Stimulated activated CD8-positive, alpha-beta memory T cell treated with anti-CD3 and anti-CD28 coated beads, Interleukin-4, amount 100 ng/mL, for 24 hours (primary cell): ENCODE measurements at places on chromosomes 16 and 17.

DNA sequence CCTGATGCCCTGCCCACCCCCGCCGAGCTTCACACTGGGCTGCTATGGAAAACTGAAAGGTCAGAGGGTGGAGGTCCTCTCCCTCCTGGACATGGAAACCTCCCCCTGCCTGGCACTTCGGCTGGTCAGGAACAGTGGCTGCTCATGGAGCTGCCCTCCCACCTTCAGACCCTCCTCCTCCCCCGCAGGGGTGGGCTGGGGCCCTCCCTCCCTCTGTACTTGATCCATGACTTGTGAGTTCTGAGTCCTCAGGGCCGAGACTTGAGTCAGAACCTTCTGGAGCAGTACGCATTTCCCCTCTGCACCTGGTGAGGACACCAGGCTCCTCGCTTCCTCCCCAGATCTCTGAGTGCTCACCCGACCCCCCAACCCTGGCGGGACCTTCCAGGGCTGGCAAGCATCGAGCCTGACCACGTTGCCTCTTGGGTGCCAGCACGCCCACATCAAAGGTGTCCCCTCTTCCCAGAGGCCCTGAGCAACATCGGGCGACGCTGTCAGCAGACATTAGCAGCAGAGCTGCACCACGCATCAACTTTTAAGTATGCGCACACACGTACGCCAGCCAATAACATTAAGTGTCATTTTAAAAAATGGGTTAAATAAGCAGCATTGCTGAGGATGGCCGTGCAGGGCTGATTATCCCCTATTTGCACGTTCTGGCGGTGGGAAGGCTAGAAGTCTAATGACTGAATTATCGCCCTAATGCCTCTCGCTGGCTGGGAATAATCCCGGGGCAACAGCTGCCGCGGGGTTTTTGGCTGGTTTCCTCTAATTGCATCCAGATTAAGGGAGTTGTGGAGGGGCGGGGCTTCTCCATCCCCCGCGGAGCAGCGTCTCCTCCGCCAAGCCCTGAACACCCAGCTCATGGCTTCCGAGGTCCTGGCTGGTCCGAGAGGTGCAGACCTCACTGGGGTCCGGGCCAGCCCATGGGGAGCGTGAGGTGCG is 98.0 kb downstream of the TBC1D16 start:
- no peak for DNase-seq

DNA sequence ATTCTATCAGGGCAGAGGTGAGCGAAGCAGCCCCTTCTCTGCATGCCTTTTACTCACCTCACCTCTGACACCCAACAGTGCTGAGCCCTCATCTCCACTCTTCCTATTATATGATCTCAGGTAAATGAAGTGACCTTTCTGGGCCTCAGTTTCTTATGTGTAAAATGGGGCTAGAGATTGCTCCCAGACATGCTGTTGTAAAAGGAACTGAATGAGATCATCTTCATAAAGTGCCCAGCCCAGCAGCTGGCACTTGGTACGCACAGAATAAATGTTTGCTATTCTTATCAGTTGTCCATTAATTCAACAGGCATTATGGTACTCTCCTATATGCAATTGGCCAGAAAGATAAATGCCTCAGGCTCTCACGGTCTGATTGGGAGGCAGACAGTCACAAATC is 4.5 kb upstream of the GALK1 start:
- DNase-seq, result no peak

DNA sequence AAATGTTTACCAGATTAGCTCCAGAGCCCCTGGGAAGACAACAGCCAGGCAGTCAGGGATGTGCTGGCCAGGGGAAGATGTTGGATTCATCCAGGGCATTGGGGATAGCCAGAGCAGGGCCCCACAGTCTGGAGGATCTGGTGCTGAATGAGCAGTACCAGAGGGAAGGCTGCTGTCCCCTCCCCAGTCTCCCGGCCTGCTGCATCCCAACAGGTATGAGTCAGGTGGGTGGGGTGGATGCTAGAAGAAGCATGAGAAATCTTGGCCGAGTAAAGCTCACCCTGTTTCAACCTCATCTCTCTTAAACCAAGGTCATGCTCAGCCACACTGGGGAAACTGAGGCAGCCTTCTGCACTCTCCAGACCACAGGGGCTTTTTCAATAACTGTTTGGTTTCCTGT is 71.9 kb upstream of the SEC14L1 start:
- no peak for DNase-seq

GRCh38 chr16:88896238-88897070 is 30.0 kb upstream of the PABPN1L start:
- DNase-seq, result no peak

GRCh38 chr16:84597931-84598351 is 19.9 kb downstream of the COTL1 start:
- no peak for DNase-seq

DNA sequence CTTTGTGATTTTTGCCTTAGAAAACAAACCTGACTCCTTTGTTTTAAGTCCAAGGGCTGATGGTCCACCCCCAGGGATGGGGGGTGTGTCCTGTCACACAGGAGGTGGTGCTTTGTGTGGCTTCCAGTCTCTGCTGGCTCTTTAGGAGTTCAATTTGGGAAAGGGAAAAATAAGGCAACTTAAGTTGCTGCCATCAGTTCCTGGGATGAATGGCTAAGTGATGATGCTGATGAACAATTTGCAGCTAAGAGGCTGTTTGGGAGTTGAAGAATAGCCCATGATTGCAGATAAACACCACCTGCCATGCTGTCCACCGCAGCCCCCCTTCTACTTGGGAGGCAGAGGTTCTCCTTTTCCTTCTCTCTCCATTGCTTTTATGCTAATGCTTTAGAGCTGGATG is 40.2 kb downstream of the ARL4D start:
- no peak for DNase-seq

DNA sequence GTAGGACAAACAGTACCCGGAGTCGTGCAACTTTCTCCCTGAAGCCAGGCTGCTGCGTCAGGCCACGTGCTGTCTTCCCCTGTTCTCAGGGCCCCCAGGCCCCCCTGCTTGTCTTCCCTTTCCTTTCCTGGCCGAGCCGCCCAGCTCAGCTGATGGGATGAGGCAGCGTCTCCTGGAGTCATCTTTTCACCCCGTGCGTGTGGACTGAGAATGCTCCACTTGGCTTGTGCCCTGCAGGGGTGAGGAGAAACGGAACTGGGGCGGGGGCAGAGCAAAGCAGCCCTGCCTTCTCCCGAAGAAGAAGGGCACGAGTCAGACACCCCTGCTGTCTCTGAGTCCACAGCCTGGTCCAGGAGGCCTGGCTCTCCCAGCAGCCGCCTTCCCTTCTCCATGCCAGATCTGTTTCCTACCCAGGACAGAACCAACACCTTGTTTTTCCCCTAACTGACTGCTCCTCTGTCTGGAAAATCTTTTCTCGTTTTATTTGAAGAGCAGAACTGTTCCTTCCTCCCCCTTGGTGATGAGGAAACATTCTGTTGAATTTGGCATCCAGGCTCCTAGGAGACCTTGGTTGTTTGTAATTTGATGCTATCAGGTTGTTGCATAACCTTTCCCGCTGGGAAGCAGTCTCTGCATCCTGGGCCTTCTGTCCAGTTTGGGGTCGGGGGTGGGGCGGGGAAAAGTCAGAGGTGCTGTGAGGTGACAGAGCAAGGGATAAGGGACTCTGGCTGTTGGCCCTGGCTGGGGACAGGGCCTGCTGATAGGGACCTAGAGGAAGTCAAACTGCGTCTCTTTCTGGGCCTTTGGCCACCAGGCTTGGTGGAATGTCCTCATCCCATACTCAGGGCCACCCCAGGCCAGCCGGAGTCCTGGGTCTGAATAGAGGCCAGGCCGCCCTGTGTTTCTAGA is 78.8 kb downstream of the WIPI1 start:
- no peak for DNase-seq

GRCh38 chr16:70466805-70467076 is 12.3 kb downstream of the FCSK start:
- no peak for DNase-seq

DNA sequence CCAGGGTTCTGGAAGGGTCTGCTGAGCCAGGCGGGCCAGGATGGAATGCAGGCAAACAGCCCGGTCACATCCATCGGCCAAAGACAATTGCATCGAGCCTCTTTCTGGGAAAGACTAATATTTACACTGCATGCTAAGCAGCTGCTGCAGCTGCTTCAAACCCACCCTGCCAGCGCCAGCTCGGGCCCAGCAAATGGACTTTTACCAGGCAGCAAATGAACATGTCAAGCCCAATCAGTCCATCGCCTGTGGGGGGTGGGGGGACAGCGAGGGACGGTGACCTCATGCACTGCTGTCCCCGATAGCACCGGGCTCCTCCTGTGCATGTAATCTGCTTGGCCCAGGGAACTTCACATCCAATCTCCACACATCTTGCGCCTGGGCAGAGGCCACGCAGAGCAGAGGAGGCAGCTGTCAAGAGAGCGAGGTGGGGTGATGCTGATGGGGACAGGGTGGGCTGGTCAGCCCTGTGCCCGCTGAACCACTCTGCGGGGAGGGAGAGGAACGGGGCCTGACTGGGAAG is 39.4 kb upstream of the CDH5 start:
- no peak for DNase-seq

GRCh38 chr16:57604177-57604576 is 24.3 kb upstream of the ADGRG1 start:
- no peak for DNase-seq

DNA sequence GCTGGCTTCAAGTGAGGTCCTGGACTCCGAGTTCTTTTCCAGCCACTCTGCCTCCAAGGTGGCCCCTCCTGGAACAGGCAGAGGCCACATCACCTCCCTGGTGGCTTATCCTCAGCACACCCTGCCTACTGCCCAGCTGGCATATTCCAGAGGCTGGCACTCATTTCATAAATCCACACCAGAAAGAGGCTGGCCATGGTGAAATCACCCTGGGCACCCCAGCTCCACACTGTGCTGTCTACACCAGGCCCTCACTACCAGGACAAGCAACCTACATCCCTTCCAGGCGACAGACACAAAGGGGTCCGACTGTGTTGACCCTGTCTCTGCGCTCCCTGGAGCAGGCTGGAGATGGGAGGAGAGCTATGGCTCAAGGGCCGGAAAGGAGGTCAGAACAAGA is 100.2 kb downstream of the C16orf78 start:
- DNase-seq, result no peak

DNA sequence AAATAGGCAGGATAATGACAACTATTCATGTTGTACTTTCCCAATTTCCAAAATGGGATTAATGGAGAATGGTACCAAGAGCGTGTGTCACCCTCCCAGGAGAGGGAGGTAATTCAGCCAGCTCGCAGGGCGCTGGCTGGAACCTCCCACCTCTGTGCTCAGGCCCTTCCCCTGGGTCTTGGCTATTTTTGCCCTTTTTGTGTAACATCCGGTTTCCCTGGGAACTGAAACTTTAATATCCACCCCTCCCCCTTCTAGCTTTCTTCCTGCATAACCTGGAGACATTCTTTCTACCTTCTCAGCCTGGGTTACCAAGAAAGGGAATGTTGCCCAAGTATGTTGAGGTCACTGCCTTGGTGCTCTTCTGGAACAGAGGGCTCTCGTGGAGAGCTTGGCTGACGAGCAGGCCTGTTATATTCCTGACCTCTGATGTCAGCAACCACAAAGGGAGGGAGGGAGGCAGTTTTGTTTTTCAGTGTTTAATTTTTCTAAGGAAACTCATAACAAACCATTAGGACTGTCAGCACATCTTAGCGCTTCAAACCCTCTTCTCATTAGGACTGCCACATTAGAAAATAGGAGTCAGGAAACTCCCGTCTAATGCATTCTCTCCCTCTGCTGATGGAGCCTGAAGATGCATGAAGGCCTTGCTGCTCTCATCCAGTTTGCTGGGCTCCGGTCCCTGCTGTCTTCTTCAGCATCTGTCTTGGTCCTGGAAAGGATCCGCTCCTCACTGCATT is 25.6 kb downstream of the ITGB3 start:
- no peak for DNase-seq
